ENCODE measurements at places on chromosomes 5 and 9.
A peak's percentile ranks its signal among the peaks of the same experiment; 100 is the strongest.

DNA sequence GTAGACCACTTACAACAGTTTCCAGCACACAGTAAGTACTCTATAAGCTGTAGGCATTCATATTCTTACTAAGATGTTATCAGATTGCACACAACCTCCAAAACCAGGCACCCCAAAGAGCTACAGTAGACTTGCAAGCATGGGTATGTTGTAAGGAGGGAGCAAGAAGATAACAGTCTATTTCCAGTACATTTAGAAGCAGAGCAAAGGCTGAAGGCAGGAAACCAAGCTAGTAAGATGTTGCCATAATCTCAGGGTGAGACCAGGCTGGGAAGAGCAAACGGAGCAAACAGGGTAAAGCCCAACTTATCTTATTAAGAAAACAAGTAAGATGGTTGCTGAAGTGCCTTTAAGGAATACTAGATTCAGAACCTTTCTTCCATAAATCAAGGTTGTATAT is 161.1 kb downstream of the GLIS3 start:
- DNase-seq = no peak

DNA sequence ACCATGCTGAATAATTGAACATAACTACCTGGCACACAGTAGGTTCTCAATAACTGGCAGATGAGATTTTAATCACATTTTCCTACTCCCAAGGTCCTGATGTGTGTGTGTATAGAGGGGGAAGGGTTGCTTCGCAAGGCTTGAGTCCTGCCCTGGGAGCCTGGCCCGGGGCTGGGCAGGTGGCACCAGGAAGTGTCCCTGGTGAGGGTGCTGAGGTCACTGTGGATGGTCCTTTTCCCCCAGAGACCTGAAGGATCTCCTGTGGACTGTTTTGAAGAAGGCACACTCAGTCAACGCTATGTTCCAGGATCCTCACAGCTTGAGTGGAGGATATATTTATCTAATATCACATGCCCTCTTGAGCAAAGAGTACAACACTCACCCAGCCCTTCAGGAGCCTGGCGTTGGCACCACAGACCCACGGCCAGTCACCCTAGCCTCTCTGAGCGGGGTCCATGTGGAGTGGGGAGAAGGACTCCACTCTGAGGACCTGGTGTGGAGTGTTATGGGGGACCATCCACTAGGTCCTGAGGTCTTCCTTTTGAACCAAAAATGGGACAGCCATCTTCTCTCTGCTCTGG is 177.8 kb downstream of the GABBR2 start:
- no peak for DNase-seq

- peak; percentile 78 for DNase-seq
Measured at GRCh38 chr5:111158105-111158744, 66.0 kb upstream of the CAMK4 start.

- no peak for DNase-seq
Measured at GRCh38 chr9:15144622-15145061, 162.4 kb downstream of the TTC39B start.

DNA sequence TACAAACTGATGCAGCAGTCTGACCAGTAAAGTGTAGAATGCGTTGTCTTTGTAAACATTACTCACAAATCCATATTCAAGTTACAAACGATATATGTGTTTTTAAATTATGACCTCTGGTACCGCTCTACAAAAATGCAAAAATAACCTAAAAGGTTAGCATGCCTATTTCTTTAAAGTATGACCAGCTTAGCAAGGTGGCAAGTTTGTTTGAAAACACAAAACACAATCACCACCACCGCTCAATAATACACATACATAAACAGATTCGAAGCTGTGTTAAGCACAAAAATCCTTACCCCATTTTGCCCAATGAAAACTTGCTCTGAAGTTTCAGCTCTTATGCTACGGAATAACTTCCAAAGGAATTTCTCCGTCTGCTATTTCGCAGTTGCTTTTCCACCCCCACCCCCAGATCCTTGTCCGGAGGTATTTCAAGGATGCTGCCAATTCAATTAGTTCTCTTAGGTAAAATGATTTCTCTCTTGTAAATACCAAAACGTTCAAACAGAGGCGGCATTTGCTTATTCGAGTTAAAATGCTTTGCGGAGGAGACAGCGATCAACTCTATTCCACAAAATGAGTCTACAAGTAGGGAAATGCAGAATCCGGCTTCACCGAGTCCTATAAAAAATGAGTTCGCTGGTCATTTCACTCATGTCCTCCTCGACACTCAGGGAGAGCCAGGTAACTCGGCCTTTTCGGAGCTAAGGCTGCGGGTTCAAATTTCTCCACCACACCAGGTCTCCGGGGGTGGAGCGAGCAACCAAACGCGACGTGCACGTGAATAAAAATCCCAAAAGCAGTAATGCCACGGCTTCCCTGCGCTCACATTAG is 1.2 kb downstream of the HOMER1 start:
- DNase-seq = no peak

DNA sequence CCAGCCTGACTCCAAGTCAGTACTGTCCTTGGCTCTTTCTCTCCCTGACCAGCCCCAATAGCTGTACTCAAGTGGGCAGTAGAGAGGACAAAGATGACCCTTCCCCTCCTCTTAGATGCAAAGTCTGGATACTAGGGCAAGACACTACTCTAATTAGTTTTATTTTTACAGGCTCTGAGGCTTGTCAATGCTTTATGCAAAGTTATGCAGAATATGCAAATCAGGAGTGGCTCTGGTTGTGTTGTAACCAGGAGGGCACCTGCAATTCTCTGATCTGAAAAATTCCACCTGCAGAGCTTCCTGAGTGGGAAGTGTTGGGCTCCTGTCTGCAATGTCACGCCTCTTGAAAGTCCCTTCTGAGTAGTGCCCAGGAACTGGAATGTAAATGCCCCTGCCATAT is 201.5 kb downstream of the RGS3 start:
- no peak for DNase-seq

DNA sequence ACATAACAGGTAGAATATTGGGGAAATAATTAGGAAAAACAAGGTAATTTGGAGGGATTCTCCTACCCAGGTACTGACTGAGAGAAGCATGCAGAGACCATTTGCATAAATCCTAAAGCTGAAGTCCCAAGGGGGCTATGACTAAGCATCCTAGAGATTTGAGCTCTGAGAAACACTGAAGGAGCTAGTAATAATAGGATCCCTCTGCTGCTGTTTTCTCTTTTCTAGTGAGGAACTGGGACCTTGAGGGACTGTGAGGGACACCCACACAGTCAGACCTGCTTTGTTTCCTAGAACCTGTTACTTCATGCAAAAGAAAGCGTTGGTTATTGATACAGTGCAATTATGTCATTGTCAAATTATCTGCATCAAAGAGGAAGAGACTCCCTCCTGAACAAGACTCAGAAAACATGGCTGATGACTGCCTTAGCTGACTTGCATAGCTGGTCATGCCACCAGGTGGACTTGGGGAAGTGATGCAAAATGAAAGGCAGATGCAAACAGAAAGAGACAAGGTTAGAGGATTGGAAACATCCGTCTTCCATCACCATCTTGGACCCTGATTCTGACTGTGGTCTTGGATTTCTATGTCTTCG is 335.4 kb downstream of the NTRK2 start:
- DNase-seq = no peak

DNA sequence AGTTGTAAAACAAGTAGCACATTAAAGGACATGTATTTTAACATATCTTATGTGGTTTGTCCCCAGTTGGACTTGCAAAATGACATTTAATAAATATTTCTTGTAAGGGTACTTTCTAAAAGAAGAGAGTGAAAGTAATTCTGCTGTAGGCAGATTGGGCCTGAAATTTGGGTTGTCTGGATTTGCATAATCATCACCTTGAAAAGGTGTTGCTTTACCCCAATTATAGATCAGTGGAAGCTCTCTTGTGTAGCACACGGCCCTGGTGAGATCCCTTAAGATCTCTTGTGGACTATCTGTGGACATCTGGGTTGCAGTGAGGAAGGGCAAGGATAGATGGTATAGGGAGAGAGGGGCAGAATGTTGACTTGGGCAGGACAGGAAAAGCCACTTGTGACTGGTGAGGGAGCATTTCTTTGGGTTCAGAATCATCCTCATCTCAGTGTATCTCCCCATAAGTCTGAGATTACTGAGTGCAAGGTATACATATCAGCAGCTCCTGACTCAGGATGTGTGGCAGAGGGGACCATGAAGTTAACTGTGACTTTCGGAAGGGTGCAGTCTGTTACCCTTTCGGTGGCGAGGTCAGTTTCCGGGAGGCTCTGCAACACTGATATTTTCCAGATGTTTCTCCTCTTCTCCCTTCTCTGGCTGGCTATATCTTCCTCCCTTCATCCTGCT is 2.0 kb upstream of the TNFAIP8 start:
- DNase-seq = no peak

DNA sequence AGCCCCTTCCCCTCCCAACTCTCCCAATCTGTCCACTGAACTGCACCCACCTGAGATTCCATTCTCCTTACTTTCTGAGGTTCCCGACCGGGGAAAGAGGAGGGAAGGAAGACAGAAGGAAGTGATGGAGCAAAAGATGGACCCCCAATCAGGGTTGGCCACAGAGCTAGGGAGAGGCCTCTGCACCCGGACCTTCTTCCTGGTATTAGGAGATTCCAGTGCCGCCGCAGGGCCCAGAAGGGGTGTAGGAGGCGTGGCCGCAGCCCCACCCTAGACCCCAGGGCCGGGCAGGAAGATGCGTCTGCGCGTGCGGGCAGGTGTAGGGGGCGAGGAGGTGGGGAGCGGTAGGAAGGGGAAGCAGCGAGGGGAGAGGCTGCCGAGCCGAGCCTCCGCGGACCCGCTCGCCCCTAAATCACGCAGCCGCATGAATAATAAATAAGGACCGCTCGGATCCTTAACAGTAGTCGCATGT is 104.2 kb upstream of the MVB12B start:
- DNase-seq = no peak

DNA sequence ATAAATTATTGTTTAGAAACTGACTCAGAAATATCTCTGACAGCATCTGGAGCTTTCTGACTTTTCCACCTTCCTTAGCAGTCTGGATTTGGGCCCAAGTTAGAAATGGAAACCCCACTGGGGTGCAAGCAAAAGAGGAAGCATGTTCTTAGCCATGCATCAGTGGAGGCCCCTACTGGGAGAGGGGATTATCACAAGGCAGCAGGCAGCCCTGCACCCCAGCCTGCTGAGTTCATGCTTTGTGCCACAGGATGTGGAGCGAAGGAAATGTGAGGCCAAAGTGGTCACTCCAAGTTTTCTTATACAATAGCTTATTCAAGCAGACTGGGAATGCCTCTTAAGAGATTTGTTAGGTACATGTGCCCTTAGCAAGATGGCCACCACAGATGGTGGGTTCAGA is 146.5 kb upstream of the TLX3 start:
- no peak for DNase-seq

DNA sequence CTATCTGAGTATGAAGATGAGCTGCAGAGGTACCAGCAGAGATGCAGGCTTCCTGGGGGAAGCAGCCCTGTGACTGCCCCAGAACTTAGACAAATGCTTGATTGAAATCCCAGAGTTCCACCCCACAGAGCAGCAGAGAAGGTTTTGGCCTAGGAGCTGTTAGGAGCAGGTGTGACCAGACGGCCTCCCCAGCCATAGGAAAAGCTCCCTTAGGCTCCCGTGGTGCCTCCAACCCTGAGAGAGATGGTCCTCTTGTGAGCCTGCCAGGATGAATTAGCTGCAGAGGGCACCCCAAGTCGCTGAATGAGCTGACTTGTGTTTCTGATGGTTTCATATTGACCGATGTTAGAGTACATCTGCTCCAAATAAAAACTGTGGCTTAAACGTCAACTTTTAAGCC is 22.1 kb downstream of the NTRK2 start:
- DNase-seq = no peak

DNA sequence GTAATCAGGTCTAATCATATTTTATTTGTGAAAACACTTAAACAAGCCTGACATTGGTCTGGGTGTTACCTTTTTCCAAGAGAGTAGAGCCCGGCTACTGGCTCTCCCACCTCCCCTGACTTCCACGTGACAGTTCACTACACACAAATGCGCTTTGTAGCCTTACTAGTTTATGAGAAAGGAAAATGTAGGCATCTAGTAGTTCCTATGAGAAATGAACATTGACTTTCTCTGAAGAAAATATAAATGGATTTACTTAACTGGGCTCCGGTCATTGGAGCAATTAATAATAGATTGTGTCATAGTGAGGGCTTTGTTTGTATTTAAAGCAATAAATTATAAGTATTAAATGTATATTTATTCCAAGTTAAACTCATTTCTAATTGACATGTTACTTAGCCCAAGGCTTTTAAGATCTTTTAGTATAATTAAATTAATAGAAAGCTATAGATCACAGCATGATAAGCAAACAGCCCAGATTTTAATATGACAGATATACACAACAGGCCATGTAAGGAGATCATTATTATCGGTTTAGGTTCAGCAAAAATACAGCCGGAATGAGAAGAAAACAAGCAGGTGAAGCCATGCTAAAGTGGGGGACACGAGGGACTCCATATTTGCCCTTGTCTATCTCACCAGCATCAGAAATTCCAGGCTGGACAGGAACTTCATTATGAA is 756.5 kb upstream of the ADAMTS16 start:
- no peak for DNase-seq

GRCh38 chr5:11045411-11045810 is 284.4 kb upstream of the DAP start:
- DNase-seq = no peak

DNA sequence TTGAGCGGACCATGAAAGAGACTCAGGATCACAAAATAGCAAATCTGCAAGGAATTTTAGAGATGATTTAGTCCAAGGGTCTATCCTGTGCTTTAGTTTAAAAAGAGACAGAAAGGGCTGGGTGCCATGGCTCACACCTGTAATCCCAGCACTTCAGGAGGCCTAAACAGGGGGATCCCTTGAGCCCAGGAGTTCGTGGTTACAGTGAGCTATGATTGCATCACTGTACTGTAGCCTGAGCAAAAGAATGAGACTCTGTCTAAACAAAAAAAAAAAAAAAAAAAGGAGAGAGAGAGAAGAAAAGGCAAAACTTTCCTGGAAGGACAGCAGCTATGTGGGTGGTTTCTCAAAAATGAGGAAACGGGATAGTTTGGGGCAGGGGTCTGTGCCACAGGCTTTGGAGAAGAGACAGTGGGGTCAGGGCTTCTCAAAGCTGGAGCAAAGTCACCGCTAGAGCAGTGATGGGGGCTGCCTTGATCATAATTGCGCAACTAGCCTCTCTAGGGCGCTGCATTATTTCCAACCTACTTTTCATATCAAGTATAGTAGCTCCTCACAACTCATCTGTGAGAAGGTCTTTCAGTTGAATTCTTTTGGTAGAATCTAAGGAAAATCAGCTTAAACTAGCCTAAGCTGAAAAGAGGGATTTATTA is 8.5 kb upstream of the ANKH start:
- DNase-seq = peak; percentile 38

GRCh38 chr9:69433392-69433791 is 108.4 kb downstream of the ENTREP1 start:
- peak; percentile 31 for DNase-seq

GRCh38 chr5:1503241-1504068 is 20.3 kb downstream of the LPCAT1 start:
- no peak for DNase-seq

Data from AG10803 (cell line).